Glutamatergic neuron (in vitro differentiated cells): ENCODE measurements at places on chromosomes 2 and 18.

DNA sequence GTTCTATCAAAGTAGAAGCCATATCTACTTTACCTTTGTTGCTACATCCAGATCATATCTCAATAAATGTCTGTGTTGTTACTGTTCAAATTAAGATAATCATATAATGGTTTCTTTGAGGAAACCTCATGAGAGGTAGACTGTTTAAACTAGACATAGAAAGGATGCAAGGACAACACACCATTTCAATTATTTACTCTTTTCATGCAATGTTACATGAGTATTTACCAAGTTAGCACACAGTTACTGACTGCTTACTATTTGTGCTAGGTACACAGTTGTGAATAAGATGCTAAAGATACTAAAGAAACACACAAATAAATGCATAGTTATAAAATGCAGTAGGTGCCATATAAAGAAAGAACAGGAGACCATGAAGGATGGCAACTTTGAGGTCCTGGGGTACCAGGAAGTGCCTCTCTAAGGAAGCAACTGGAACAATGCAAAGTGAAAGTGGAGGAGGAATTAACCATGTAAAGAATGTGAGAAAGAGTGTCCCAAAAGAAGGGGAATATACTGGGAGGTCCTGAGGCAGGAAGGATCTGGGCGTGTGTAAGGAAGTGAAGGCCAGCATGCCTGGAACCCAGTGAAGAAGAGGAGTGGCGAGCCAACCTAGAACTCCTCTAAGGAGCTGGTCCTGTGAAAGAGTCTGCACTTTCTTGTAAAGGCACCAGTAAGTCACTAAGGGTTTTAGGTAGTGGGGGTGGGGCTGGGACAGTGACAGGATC, 39.4 kb downstream of the RBMS1 start:
- DNase-seq: no peak

GRCh38 chr18:50956116-50956515, 11.7 kb upstream of the ELAC1 start:
- no peak for DNase-seq

DNA sequence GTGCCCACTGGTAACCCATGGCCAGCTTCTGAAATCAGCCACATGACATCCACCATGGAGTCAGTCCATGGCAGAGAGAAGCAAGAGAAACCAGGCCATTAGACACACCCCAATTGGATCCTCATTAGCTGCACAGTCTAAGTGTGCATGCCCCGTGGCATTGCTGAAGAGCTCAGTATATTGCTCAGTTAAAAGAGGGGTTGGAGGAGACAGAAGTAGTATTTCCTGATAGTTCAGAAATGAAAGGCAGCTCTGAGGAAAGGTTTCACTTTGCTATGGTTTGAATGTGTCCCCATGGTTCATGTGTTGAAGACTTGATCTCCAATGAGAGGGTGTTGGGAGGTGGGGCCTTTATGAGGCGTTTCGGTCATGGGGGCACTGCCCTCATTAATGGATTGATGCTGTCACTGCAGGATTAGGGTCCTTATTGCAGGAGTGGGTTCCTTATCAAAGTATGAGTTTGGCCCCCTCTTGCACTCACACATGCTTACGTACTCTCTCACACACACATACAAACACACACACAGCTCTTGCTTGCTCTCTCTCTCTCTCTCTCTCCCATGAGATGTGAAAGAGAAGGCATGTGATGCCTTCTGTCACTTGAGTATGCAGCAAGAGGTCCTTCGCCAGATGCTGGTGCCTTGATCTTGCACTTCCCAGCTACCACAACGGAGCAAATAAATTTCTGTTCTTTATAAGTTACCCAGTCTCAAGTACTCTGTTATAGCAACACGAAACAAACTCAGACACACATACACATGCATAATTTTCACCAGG, 58.0 kb downstream of the TMEM163 start:
- no peak for DNase-seq

- DNase-seq: no peak
Observed at GRCh38 chr2:223223156-223223555, 171.2 kb downstream of the KCNE4 start.
